GM13977 (cell line): ENCODE measurements at places on chromosomes 5 and 9.
A peak's percentile ranks its signal among the peaks of the same experiment; 100 is the strongest.

DNA sequence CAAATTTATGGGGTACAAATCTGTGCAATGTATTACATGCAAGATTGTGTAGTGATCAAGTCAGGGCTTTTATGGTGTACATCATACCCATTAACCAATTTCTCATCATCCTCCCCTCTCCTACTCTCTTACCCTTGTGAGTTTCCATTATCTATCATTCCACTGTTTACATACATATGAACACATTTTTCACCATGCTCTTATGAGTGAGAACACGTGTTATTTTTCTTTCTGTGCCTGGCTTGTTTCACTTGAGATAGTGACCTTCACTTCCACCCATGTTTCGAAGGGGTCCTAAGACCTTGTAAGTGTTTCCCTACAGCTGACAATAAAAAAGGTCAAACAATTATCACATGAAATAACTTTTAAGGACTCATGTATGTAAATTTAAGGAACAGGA lies 281.7 kb upstream of the CD180 start:
- DNase-seq = no peak

- DNase-seq = no peak
Observed at GRCh38 chr9:120882935-120883607, 6.1 kb upstream of the PHF19 start.

DNA sequence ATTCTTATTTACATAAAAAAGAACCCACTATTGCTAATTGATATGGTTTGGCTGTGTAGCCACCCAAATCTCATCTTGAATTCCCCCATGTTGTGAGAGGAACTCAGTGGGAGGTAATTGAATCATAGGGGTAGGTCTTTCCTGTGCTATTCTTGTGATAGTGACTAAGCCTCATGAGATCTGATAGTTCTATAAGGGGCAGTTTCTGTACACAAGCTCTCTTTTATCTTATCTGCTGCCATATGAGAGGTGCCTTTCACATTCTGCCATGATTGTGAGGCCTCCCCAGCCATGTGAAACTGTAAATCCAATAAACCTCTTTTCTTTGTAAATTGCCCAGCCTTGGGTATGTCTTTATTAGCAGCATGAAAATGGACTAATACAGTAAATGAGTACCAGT lies 58.2 kb upstream of the PRR16 start:
- no peak for DNase-seq

- no peak for DNase-seq
Observed at GRCh38 chr5:80590766-80591165, 20.7 kb upstream of the ANKRD34B start.

DNA sequence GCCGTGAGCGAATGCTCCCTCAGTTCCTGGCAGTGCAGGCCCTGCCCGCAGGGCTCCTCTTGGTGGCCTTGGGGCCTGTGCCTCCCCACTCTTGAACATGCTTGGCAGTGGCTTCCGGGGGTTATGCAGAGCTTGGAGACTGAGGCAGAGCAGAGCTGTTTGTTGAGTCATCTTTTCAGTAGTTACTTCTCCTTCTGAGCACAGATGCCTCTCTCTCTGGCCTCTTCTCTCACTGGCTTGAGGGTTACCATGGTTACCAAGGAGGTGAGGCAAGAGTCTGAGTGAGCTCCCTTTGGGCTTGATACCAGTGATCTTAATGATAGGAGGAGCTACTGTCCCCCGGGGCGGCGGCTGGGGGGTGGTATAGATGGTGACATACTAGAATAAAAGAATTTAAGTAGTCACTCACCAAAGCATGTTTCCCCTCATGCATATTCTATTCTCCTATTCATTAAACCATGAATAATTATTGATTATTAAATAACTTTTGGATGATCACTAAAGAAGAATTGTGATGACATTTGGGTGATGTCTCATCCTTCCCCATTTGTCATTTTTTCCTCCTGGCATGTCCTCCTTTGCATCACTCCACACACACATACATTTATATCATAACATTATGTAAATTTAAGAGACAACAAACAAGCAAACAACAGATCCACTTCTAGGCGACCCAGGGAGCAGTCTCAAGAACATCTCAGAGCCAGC lies 111.1 kb downstream of the ARHGAP26 start:
- no peak for DNase-seq

DNA sequence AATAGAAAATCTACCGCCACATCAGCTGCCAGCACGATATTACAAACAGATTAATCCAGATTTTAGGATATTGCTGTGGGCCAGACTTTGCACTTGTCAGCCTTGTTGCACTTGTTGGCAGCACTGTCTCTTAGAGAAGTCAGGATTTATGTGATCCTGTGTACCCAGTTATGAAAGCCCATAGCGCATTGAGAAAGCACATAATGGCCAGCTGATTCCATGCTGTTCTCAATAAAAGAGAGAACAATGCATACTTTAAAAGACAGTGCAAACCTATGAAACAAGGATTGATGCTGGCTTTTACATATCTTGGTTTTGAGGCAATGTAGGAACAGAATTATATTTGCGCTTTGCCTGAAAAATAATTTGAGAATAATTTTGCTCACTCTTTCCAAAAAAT lies 140.8 kb downstream of the CEP120 start:
- DNase-seq = no peak

- no peak for DNase-seq
Observed at GRCh38 chr9:108056084-108056804, 566.7 kb upstream of the KLF4 start.

GRCh38 chr9:19895006-19895405 lies 106.2 kb upstream of the SLC24A2 start:
- DNase-seq = no peak

- DNase-seq = no peak
Observed at GRCh38 chr9:135862809-135863208, 44.5 kb downstream of the CAMSAP1 start.

GRCh38 chr9:33164138-33164809 lies 2.9 kb downstream of the B4GALT1 start:
- DNase-seq = peak; percentile 75

DNA sequence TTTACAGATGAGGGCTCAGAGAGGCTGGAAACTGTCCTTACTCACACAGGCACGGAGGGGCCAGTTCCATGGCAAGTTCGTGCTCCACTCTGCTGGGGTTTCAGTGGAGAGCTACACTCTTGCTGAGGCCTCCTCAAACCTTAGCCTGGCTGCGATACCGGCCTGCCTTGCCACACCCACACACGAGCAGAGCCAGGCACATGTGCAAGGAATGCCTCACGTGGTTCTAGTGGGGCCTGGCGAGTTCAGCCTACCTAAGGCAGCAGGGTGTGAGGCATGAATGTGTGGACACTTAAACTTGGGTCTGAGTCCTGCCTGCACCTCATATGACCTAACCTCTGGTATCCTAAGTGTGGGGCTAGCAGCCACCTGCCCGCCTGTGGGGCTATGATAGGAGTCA lies 21.5 kb upstream of the PRDM12 start:
- DNase-seq = no peak

- no peak for DNase-seq
Observed at GRCh38 chr5:5419291-5420210, 2.9 kb upstream of the ICE1 start.

DNA sequence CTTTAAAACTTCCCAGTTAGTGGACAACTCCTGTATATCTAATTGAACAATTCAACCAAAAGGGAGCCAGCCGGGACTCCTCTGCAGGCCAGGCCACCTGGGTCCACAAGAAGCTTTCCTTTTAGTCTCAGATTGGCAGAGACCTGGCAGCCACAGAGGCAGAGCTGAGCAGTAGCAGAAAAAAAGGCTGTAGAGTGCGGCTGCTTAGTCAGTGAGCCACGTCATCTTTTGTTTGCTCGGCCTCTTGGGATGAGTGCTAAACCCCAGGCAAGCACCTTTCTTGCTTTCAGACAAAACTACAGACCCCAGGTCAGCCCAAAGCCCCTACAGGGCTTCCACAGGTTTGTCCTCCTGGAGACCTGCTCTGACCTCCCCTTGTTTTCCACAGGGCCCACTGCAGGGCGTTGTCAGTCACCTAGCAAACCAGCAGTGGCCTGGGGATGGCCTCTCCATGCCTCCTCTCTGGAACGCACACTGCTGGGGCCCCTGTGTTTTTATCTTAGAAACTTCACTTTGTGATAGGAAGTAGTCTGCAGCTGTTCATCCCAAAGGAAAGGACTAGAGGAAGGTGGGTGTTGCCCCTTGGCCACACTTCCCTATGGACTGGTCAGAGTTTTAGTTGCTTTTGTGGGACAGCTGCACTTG lies 49.9 kb downstream of the SHB start:
- no peak for DNase-seq

GRCh38 chr5:78776637-78777036 lies 128.1 kb upstream of the LHFPL2 start:
- no peak for DNase-seq

DNA sequence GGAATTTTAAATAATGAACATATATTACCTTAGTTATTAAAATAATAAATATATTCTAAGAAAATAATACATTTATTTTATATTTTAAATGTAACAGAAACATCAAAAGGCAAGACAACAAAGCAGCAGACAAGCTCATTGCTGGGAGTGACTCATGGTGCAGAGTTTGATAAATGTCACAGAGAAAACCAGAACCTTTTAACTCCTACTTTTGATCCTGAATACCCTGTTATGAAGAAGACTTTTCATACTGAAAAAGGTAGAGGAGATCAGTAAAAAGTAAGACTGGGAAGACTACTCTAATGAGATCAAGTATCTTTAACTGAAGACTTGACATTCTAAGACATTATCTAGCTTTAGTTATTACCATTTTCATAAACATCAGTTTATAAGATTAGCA lies 99.0 kb upstream of the GNA14 start:
- no peak for DNase-seq

GRCh38 chr5:43646992-43647391 lies 44.0 kb downstream of the NNT start:
- DNase-seq = no peak

GRCh38 chr5:56169949-56170348 lies 63.2 kb downstream of the ANKRD55 start:
- no peak for DNase-seq

- no peak for DNase-seq
Observed at GRCh38 chr5:139046551-139046950, 151.6 kb downstream of the SIL1 start.

DNA sequence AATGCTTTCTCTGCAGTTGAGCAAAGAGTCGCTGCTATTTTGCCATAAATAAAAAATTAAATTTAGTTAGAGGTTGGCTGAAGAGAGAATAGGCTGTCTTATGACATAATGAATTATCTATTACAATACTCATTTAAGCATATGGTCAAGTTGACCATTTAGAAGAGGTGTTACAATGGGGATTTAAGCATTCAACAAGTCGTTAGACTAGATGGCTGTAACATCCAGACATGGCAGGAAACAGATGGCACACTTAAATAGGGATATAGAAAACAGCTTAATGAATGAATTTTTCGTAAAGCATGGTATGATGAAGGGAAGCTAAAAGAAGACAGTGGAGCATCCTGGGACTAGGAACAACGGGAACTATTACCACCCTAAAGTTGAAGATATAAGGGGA lies 160.3 kb upstream of the PTPRD start:
- no peak for DNase-seq

DNA sequence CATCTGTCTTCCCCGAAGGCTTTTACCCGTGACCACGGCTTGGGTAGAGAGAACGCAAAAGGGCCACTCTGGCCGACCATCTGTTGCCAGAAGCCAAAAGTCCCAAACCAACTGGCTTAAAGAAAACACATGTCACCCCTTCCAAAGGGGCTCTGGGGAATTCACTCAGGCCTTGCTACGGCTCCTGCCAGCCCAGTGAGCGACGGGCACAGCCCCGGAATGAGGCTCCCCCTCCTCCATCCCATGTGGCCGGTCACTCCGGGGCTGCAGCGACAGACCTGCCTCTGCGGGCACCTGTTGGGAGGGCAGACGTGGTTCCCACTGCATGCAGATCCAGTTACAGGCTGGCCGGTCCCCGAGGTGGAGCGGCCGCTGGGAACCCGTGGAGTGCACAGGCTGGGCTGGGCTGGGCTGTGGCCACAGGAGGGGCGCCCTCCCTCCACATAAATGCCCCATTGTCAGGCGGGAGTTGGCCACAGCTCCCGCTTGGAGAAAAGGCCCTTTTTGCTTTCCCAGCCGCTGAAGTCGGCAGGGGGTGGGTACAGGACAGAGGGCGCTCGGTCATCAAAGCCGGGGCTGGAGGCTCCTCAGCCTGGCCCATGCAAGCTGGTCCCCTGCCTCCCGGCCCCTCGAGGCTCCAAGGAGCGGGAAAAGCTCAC lies 19.9 kb downstream of the NOTCH1 start:
- DNase-seq = no peak

DNA sequence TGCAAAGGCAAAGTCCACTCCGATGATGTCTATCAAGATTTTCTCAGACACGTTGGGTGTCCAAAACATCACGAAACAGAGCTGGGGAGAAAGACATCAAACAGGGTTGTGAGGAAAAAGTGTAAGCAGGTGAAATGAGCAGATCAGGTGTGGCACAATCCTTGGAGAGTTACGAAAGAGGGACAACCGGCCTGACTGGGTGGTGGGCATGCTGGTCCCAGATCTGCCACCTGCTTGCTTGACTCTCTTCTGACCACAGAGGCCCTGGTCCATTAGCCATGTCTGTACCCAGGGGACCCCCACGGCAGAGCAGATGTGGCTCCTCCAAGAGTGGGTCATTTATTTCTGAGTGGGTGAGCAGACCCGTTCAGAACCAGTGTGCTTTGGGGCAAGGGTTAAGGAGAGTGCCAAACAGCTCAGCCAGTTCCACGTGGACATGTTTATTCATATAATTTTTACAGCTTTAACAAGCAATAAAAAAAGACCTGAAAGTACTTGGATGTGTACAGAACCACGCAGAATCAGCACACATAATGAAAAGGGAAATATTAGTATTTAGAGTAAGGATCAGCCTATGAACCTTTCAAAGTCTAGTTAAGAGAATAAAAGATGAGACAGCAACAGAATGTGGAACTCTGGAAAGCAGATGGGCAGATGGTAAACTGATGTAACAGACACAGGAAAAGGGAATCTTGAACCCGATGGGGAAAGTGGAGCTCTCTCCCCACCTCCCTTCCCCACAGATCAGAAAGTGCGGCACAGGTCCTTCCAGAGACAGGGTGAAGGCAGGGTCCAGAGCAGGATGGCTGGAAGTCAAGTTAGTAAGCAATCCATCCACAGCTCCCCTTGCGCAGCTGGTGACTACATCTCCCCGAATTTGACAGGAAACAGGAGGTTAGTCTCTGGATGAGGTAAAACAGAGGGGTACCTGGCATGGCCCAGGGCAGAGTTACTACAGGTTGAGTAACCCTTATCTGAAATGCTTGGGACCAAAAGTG lies 52.5 kb downstream of the OTULIN start:
- DNase-seq = no peak

- DNase-seq = no peak
Observed at GRCh38 chr9:89676281-89676680, 71.5 kb downstream of the GADD45G start.

- DNase-seq = no peak
Observed at GRCh38 chr9:100027543-100027942, 71.3 kb downstream of the ERP44 start.
